ENCODE measurements at places on chromosomes 3 and 15. TPM values are rescaled to one million over a fixed set of nuclear protein-coding genes. Genes with fewer than 3 reads are reported as not detected.

Gene SHC4
- 0.81 TPM for total RNA-seq

Gene C2CD4B
- total RNA-seq, result 2.8 TPM

Gene CFAP92
- 2.9 TPM for total RNA-seq

Gene PIK3CB
- total RNA-seq, result 54.9 TPM

Gene LINGO1
- 2.2 TPM for total RNA-seq

Gene CHL1
- 9.3 TPM for total RNA-seq

GRCh38 chr15:32852771-32853170, 135.0 kb downstream of the GREM1 start:
- no peak for DNase-seq

GRCh38 chr3:194945508-194945907, 259.8 kb downstream of the FAM43A start:
- DNase-seq, result no peak

- DNase-seq, result no peak
These were observed 256.4 kb downstream of the MEX3B start for GRCh38 chr15:81789403-81789802.

DNA sequence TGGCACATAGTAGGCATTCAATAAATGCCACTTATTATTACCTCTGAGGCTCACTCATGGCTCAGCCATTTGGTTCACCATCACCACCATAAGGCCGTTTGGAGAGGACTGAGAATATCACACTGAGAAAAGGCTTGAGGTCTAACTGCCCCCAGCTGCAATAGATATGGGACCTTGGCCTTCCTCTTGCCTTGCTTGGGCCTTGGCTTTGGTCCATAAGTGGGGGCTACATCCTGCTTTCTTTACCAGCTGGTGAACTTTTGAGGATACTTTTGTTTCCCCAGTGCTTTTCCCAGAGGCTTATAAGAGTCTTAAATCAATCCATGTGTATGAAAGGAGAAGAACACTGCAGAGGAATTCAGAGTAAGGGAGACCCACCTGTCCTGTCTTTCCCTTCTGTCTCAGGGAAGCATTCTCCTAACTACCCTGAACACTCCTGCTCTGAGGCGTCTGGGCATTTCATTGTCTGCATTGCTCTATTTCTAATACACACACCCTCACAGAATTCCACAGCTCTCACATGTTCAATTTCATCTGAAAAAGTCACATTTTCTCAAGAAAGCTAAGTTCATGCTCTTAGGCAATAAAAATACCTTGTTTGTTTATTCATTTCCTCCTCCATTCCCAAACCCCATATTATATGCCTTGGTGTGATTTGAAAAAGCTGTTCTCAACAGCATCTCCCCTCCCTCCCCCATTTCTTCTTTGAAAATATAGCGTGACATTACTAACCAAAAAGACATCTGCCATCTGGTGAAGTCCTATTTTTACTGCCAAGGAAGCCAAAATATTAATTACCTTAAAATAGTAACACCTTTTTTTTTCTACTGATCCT, 22.5 kb upstream of the KCNMB2 start:
- DNase-seq, result no peak

DNA sequence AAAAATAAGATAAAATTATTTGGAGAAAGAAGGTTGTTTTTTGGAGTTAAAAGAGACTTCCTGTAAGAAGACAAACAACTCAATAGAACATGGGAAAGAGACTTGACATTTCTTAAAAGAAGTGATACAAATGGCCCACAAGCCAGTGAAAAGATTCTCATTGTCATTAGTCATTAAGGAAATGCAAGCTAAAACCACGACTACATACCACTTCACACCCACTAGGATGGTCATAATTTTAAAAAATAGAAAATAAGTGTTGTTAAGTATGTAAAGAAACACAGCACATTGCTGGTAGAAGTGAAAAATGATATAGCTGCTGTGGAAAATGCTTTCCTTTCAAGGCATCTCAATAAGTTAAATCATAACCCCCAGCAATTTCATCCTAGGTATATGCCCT, 44.4 kb upstream of the GK5 start:
- no peak for DNase-seq

- DNase-seq, result no peak
These were observed 136.9 kb upstream of the PRICKLE2 start for GRCh38 chr3:64361962-64362735.

GRCh38 chr3:33980252-33980651, 181.8 kb downstream of the PDCD6IP start:
- no peak for DNase-seq

DNA sequence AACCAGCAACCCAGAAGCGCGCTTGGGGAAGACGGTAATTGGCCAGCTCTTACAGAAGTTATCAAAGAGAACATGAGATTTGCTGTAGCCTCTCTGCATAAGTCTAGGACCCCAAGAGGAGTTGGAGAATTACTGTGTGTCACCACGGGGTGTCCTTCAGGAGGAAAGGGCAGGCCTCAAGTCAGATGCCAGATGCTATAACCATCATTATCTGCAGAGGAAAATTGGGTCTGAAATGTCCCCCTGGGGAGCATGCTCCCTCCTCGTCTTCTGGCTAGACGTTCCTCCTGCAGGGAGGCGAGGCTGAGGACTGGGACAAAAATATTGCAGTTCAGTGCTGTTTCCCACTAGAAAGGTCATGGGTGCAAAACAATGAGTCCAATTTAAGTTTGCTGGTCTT, 380.5 kb upstream of the CFAP20DC start:
- no peak for DNase-seq

GRCh38 chr3:31421314-31422048, 111.2 kb upstream of the STT3B start:
- DNase-seq, result no peak

All from left colon (tissue), 2 donors.